ENCODE measurements at places on chromosomes 6 and 20.

DNA sequence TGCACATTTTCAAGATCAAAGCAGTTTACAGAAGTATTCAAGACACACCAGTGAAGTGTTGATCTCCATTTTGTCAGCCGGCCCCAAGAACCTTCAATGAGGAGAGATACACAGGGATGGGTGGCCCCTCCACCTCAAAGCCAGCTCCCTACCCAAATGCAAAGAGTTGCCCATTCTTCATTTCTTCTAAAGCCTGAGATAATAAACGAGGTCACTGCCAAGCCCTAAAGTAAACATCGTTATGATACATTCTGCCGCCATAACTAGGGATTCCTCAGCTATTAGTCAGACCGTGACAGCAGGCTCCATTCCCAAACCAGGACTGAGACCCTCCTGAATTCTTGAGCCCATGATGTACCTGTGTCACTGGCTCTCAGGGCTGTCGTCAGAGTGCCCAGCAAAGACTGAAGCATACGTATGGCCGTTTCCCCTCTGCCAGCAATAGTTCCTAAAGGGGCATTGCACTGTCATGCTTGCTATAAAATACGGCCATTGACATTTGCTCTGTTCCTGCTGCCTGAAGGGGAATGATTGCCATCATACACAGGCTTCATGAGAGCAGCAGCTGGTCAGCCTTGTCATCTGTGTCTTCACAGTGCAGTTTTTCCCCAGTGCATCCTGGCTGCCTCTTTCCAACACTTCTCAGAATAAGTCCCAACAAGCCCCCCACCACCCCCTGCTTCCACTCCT lies 41.7 kb downstream of the ISM1 start:
- DNase-seq: no peak

- peak; percentile 1 for DNase-seq
Observed at GRCh38 chr6:112979830-112980229, 632.7 kb downstream of the RFPL4B start.

- no peak for DNase-seq
Observed at GRCh38 chr20:45097485-45098102, 3.3 kb downstream of the KCNS1 start.

- no peak for DNase-seq
Observed at GRCh38 chr6:100803264-100804045, 77.7 kb downstream of the ASCC3 start.

DNA sequence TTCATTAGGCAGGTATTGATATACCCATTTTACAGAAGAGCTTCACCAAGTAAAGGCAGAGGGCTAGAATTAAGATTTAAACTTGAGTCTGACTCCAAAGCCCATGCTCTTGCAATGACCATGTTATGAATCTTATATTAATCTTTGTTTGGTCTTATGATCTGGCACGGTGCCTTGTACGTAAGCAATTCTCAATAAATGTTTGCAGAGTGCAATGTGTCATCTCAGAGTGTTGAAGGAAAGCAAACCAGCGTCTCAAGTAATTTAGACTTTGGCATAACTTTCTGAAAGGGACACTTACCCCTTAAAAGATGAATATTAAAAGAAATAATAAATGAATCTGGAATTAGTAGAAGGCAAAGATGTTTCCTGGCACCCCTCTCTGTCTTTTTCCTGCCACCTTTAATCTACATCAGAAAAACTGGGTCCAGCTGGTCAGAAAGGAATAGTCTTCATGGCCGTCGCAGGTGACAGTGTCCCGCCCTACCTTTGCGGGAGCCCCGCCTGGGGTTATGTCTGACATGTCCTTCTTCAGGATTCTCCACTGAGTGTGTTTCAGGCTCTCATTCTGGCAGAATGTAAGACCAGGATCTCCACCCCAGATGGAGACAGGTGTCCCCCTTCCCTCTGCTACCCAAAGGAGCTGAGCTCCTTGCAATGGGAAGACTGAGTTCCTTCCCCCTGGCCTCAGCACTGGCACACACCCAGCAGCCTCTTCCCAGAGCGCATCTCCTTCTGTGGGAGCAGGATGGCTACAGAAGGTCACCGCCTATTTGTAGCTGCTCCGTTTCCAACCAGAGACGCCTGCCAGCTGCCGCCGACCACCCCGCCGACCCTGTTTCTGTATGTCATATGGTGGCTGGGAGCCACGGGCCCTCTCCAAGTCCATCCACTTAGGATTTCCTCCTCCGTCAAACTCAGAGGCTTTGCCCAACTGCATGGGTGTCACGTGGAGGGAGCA lies 266.3 kb upstream of the ECI2 start:
- DNase-seq: no peak

DNA sequence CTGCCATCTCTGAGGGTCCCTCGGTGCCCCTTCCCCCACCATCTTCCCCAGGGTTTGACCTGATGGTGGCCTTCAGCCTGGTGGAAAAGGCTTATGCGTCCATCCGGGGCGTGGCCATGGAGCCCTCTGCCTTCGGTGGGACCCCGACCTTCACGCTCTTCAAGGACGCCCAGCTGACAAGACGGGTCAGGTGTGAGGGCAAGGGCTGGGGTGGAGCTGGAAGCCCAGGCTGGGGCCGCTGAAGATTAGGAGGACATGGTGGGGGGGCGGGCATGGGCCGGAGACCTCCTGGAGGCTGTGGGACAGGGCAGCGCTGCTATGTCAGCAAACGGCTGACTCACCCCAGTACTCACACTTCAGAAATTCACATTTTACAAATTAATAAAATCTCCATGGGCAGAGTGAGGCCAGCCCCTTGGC lies 23.5 kb downstream of the COL20A1 start:
- no peak for DNase-seq

DNA sequence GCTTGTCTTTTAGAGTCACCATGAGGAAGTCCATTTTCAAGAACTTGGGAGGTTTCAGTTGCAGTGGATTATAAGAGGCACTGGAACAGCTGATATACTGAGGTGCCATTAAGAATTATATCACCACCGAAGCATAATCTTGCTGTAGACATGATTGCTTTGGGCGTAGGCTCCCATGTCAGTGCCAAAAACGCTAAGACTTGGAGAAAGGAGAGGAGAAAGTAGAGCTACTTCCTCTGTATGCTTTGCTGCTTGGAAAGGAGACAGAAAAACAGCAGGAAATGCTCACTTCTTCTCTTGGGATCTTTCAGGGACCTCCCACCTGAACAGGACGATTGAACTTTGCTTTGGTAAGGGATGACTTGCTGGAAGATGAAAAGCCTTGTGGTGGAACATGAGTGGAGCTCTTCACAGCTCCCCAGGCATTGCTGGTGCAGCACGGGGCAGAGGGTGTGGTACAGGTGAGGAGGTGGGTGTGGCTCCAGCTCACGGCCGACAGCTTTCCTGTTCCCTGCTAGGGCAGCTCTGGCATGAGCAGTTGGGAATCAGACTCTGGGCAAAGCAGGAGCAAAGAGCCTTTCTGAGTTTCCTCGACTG lies 190.4 kb upstream of the JAG1 start:
- DNase-seq: no peak

- DNase-seq: no peak
Observed at GRCh38 chr6:68657374-68658139, 22.5 kb downstream of the ADGRB3 start.

GRCh38 chr6:118982575-118982911 lies 47.6 kb upstream of the MCM9 start:
- DNase-seq: no peak

GRCh38 chr20:62518911-62519310 lies 43.1 kb upstream of the GATA5 start:
- DNase-seq: no peak
